ENCODE measurements at places on chromosomes 7 and 10. TPM values are rescaled to one million over a fixed set of nuclear protein-coding genes. Genes with fewer than 3 reads are reported as not detected.

- peaks cover 56% of the 10 kb centered on the region for H3K4me1 ChIP-seq
- H3K27ac ChIP-seq = peak overlapping the region; percentile 96
- no peaks in the 10 kb centered on the region for H3K36me3 ChIP-seq
- DNase-seq = no peak
- H3K4me3 ChIP-seq = peak overlapping the region; percentile 89
Measured at GRCh38 chr10:97684866-97685394, 2.1 kb downstream of the AVPI1 start.

Gene NUTM2B
- 0.88 TPM for total RNA-seq

GRCh38 chr7:28581351-28581750, 169.0 kb downstream of the CREB5 start:
- no peaks in the 10 kb centered on the region for H3K27me3 ChIP-seq
- H3K27ac ChIP-seq = no peak overlapping the region
- no peaks in the 10 kb centered on the region for H3K36me3 ChIP-seq
- H3K4me1 ChIP-seq = peaks cover 7% of the 10 kb centered on the region

DNA sequence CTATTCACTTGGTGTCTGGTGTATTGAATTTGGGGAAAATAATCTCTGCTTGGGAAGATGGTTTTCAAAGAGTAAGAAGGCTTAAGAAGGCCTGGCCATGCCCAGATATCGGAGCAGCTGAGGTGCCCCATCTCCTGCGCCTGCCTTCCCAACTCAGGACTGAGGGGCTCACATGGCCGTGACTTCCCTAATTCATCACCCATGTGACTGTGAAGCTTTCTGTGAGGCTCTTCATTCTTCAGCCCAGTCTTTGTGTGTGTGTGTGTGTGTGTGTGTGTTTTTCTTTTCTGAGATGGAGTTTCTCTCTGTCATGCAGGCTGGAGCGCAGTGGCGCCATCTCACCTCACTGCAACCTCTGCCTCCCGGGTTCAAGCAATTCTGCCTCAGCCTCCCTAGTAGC, 53.2 kb downstream of the PROSER2 start:
- H3K36me3 ChIP-seq = no peaks in the 10 kb centered on the region
- H3K4me1 ChIP-seq = peaks cover 18% of the 10 kb centered on the region
- no peak overlapping the region for H3K27ac ChIP-seq
- H3K27me3 ChIP-seq = no peaks in the 10 kb centered on the region
- peak; percentile 88 for DNase-seq
- H3K4me3 ChIP-seq = no peak overlapping the region

- peaks cover 6% of the 10 kb centered on the region for H3K27me3 ChIP-seq
- no peak overlapping the region for H3K4me3 ChIP-seq
- H3K27ac ChIP-seq = no peak overlapping the region
- peak; percentile 48 for DNase-seq
Measured at GRCh38 chr7:157457355-157458253, 120.8 kb downstream of the DNAJB6 start.

Gene NEBL
- under 0.01 TPM for total RNA-seq

Gene MGMT
- 18.3 TPM for total RNA-seq

GRCh38 chr7:36490419-36490830, 100.8 kb downstream of the ANLN start:
- DNase-seq = no peak
- H3K27ac ChIP-seq = no peak overlapping the region
- H3K36me3 ChIP-seq = no peaks in the 10 kb centered on the region

DNA sequence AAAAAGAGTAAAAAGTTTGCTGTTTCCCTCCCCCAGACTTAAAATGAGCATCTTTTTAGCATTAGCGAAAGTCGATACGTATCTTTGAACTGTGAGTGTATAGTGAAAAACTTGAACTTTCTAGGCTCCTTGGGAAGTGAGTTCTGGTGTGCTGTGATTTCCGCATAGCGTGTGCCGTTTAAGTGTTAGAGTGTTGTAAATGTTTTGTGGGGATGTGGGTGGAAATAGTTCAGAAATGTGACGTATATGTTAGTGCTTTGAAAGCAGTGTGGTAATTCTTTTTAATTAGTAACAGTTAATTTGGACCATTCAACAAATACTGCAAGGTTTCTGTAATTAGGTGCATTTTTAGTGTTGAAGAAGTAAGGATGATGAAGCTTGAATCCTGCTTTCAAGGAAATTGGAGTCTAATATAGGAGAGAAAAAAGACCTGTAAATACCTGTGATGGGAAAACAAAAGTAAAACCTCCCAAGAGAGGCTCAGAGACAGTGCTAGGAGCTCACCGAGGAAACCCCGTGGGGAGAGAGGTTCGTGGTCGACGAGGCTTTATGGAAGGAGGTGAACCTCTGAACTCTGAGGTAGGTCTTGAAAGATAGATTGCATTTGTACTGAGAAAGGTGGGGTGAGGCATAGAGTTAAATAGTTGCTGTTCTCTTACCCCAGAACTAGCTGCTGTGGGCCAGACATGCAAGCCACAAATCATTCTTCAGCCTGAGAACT, 40.8 kb downstream of the RBM33 start:
- no peak overlapping the region for H3K27ac ChIP-seq
- no peak overlapping the region for H3K4me3 ChIP-seq
- H3K27me3 ChIP-seq = no peaks in the 10 kb centered on the region
- peaks cover 35% of the 10 kb centered on the region for H3K36me3 ChIP-seq

GRCh38 chr7:24750441-24751055, 6.7 kb downstream of the GSDME start:
- no peak for DNase-seq
- H3K4me1 ChIP-seq = no peaks in the 10 kb centered on the region
- no peak overlapping the region for H3K27ac ChIP-seq
- H3K4me3 ChIP-seq = no peak overlapping the region
- H3K36me3 ChIP-seq = no peaks in the 10 kb centered on the region
- H3K27me3 ChIP-seq = no peaks in the 10 kb centered on the region

- DNase-seq = no peak
- no peaks in the 10 kb centered on the region for H3K36me3 ChIP-seq
- no peaks in the 10 kb centered on the region for H3K27me3 ChIP-seq
- H3K27ac ChIP-seq = no peak overlapping the region
Measured at GRCh38 chr10:124550293-124551034, 88.8 kb downstream of the LHPP start.

All from osteoblast (primary cell).